B cell (primary cell): ENCODE measurements at places on chromosomes 1 and 21. TPM values are rescaled to one million over a fixed set of nuclear protein-coding genes. Genes with fewer than 3 reads are reported as not detected.

Gene FHL3
- total RNA-seq, result 2.2 TPM in 2 replicates

Gene JUN
- total RNA-seq, result 94.4 and 95.3 TPM in 2 replicates

Gene ORC1
- 1.3 TPM in 2 replicates for total RNA-seq

Gene DONSON
- total RNA-seq, result 6.0 and 6.3 TPM in 2 replicates

Gene SLFNL1
- total RNA-seq, result 1.2 and 1.4 TPM in 2 replicates

Gene AGT
- not detected in 2 replicates for total RNA-seq

Gene ADAM30
- total RNA-seq, result not detected in 2 replicates

Gene AGO3
- total RNA-seq, result 44.9 and 52.5 TPM in 2 replicates

Gene USH2A
- not detected in 2 replicates for total RNA-seq

Gene WDR4
- total RNA-seq, result 40.1 TPM in 2 replicates

Gene SPRR5
- not detected in 2 replicates for total RNA-seq

Gene RORC
- 0.12 TPM in 1 of 2 replicates, not detected in the other for total RNA-seq

Gene RAB3B
- total RNA-seq, result 0.02 TPM in 2 replicates

Gene S100A7
- not detected in 2 replicates for total RNA-seq

Gene FAM78B
- total RNA-seq, result 0.46 and 0.81 TPM in 2 replicates

Gene TGFBR3
- 0.12 and 0.19 TPM in 2 replicates for total RNA-seq

Gene HSPB7
- total RNA-seq, result not detected in 2 replicates

Gene VASH2
- not detected in 2 replicates for total RNA-seq

Gene HUNK
- 0.07 and 0.10 TPM in 2 replicates for total RNA-seq

Gene CD55
- 239 and 252 TPM in 2 replicates for total RNA-seq

Gene KAZN
- 0.39 and 0.90 TPM in 2 replicates for total RNA-seq

Gene PDE9A
- 3.5 and 5.8 TPM in 2 replicates for total RNA-seq

Gene RXRG
- total RNA-seq, result not detected in 2 replicates

Gene LDLRAD1
- total RNA-seq, result not detected in 2 replicates

Gene DIPK1A
- total RNA-seq, result 20.1 and 22.7 TPM in 2 replicates

Gene RNU1-4
- total RNA-seq, result 4,377 and 4,541 TPM in 2 replicates

Gene ARV1
- 10.7 and 12.0 TPM in 2 replicates for total RNA-seq

Gene GPR3
- not detected in 2 replicates for total RNA-seq
